ENCODE measurements at places on chromosomes 7 and 10. TPM values are rescaled to one million over a fixed set of nuclear protein-coding genes. Genes with fewer than 3 reads are reported as not detected.

- DNase-seq: no peak
Measured at GRCh38 chr10:42973870-42974692, 102.8 kb upstream of the RET start.

DNA sequence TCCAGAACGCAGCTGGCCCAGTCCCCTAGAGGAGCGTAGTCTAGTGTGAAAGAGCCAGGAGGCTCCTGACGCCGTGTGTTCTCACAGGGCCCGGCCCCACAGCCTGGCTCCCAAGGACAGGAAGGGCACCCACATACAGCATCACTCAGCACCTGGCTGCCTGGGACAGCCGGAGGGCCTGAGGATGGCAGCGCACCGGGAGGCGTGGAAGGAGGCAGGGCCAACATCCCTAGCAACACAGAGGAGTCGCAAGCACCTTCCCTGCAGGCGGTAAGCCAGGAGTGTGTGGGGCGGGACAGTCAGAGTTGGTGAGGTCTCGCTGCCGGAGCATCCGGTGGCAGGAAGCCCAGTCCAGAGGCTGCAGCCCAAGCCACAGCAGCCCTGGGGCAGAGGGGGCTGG is 125.8 kb downstream of the MAD1L1 start:
- DNase-seq: peak; percentile 56

GRCh38 chr7:70506434-70506833 is 625.5 kb upstream of the GALNT17 start:
- no peak for DNase-seq

DNA sequence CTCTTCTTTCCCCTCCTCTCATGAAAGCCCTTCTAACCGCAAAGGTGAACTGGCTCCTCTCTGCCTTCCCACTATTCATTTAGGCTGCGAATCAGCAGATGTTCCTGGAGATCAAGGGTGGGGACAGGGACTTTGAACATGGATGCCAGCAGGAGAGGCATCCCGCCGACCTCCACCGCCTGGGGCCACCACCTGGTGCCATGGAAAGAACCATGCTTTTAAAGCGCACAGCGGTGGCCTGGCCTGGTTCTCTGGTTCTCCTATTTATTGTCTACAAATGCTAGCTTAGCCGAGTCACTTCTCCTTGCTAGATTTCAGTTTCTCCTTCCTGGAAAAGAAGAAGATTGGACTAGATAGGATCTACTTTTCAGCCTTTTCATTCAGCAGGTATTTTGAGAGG is 43.2 kb upstream of the KCNMA1 start:
- DNase-seq: no peak

GRCh38 chr10:31000867-31001266 is 30.8 kb downstream of the ZNF438 start:
- DNase-seq: no peak

- no peak for DNase-seq
Measured at GRCh38 chr7:44103923-44104859, at the start of gene AEBP1. TSS of gene AEBP1 (plus strand) at chr7:44104345. CDS start at chr7:44104666, 321 bp downstream.

DNA sequence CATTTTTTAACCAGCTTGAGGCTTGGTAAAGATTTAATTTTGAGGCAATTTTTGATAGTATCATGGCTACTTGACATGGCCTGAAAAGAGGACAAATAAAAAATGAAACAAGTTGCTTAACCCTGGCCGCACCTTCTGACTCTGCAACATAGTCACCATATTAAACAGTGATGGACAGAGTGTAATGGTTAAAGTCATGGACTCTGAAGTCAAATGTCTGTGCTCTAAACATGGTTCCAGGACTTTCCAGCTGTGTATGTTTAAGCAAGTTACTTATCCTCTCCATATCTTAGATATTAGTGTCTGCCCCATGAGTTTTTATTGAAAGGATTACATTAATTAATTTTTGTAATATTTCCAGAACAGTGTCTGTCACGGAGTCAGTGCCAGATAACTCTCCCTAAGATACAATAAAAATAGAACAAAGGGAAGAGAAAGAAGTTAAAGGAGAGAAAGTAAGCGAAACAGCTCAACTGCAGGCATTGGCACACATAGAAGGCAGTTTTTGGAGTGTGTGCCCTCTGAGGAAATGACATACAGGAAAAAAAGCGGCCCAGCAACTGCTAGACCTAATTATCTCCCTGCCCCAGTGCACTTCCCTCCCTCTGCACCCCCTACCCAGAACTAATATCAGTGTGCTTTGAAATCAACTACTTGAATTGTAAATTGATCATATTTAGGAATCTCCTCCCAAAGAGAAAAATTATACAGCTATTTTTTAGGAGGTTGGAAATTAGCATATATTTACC is 65.3 kb downstream of the MACC1 start:
- DNase-seq: no peak

DNA sequence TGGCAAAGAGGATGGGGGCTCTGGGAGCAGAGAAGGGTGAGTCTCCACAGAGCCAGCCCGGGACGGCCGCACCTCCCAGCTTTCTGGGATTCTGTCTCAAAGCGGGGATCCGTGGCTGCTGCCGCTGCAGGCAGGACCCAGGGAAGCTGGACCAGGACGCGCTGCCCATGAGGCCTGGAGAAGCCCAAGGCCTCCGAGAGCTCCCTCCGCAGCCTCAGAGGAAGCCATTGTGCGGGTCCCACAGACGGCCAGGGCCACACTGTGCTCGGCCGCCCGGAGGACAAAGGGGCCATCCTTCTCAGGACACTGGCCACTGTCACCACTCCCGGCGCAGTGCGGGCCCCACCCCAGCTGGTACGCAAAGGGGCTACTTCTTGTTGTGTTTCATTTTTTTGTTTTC is 79.3 kb upstream of the PDGFA start:
- no peak for DNase-seq

DNA sequence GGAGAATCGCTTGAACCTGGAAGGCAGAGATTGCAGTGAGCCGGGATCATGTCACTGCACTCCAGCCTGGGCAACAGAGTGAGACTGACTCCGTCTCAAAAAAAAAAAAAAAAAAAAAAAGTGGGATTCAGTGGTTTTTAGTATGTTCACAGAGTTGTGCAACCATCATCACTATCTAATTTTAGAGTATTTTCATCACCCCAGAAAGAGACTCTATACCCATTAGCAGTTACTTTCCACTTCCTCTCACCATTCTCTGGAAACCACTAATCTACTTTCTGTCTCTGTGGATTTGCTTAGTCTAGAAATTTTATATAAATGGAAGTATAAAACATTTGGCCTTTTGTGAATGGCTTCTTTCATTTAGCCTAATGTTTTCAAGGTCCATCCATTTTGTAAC is 113.4 kb downstream of the ST7 start:
- no peak for DNase-seq

DNA sequence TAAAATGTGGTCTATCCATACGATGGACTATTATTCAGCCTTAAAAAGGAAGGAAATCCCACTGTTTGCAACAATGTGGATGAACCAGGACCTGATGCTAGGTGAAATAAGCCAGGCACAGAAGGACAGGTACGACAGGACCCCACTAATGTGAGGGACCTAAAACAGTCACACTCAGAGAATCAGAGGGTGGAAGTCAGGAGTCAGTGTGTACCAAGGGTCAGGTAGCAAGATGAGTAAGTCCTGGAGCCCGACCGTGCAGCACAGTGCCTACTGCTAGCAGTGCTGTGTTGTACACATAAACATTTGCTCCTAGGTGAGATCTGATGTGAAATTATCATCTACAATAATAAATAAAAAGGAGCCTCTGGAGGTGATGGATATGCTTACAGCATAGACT is 322.3 kb downstream of the GLRX3 start:
- no peak for DNase-seq

DNA sequence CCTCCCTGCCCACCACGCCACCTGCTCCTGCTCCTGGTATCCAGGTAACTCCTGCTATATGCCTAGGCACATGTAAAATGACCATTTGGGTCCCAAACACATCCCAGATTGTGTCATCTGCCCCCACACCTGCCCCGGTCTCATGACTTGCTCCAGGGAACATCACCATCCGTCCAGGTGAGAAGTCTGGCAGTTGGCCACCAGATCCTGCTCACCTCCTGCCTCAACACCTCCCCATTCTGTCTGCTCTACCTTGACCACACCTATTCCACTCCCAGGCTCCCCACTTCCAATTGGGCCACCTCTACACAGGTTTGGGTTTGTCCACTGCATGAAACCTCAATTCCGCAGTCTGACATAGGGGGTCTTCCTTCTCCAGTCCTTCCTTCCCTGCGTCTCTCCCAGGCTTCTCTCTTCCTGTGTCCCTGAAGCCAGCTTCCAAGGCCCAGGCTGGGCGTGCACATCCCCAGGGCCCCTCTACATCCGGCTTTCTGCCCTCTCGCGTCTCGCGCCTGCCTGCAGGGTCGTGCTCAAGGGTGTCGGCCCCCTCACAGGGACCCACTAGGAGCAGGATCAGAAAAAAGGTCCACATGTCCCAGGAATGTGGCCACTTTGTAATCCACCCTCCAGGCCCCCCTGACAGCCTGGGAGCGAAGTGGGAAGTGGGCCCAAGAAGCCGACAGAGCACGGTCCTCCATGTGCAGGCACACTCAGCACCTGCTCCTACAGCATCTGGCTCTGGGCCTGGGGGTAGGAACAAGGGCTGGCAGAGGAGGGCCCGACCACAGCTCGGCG is 49.3 kb upstream of the DAGLB start:
- no peak for DNase-seq

GRCh38 chr7:101978683-101979082 is 161.3 kb downstream of the CUX1 start:
- no peak for DNase-seq

- DNase-seq: no peak
Measured at GRCh38 chr7:116871061-116871700, 8.8 kb downstream of the CAPZA2 start.

GRCh38 chr10:6763001-6763400 is 182.9 kb upstream of the PRKCQ start:
- DNase-seq: no peak

ANK3 gene
- 54.7 TPM for total RNA-seq

SEMA3C gene
- 34.8 TPM for total RNA-seq

CFTR gene
- total RNA-seq: 11.6 TPM

LYZL2 gene
- not detected for total RNA-seq

NDUFB8 gene
- 91.5 TPM for total RNA-seq

ITPRID1 gene
- total RNA-seq: 1.6 TPM

GTPBP4 gene
- total RNA-seq: 11.2 TPM
